NCI-H446 treated with DMSO at 0.1 percent for 48 hours (cell line): ENCODE measurements at places on chromosomes 6 and 20.

GRCh38 chr20:22752324-22752723 is 168.0 kb upstream of the FOXA2 start:
- DNase-seq: no peak

DNA sequence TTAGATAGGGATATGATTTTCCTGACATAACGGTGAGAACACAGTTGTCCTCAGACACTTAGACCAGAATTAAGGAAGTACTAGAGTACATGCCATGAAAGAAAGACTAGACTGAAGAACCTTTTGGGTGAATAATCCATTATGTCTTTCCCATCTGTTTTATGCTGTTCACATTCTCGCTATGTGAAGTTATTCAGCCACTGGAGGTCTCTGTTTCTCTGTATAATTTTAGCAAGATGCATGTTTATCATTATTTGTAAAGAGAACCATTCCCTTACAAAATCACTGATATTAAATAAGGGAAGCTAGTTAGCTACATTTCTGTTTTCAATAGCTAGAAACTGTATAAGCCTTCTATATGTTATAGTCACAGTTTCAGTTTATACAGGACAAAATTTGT is 391.9 kb downstream of the CD109 start:
- DNase-seq: no peak

- no peak for DNase-seq
These were observed 48.6 kb upstream of the HTR1B start for GRCh38 chr6:77511860-77512259.

DNA sequence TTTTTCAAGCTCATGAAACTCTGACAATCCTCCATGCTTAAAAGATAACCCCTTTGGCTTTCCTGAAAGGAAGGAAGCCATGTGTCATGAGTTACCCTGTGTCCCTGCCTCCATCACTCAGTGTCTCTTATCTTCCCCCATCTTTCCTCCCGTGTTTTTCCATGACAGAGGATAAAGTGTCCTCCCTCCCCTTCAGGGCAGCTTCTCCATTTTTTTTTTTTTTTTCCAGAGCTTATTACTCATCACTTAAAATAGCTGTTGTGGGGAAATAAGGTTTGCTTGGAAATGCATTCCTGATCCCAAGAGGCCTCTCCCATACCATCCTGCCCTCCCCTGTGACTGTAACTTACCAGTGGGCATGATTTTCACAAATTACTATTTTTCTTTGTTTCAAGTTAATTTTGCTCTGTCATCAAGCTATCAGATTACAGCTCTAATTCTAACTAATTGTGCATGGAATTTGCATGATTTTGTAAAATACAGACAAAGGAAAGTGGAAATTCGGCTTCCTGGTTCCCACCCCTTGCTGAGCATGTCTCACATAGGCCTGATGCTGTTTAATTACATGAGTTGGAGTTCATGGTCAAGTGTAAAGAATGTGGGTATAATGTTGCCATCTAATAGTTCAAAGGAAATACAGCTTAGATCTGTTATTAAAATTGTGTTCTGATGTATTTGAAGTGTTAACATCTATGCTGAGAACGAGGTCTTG is 614.5 kb upstream of the FLRT3 start:
- DNase-seq: no peak
